ENCODE measurements at places on chromosomes 6 and 20. TPM values are rescaled to one million over a fixed set of nuclear protein-coding genes. Genes with fewer than 3 reads are reported as not detected.

PACRG gene
- total RNA-seq, result 0.14 TPM

RIPPLY2 gene
- not detected for total RNA-seq

DNA sequence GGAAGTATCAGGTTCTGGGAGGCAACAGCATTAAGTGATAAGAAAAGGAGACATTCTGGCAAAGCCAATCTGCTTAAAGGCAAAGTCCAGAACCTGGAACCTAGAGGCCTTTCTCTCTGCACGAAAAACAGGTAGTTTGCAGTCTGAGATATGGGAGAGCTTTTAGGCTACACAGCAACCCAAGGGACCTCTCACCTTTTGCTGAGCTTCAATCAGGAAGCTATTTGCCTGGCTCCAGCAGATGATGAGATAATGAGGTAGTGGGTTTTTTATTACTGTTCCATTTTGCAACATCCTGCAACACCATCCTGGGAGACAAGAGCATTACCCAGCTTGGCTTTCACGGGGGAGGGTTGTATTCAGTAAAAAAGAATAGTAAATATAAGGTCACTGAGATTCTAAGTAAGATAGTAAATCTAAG, 143.1 kb downstream of the ADGRG6 start:
- no peak for DNase-seq

DNA sequence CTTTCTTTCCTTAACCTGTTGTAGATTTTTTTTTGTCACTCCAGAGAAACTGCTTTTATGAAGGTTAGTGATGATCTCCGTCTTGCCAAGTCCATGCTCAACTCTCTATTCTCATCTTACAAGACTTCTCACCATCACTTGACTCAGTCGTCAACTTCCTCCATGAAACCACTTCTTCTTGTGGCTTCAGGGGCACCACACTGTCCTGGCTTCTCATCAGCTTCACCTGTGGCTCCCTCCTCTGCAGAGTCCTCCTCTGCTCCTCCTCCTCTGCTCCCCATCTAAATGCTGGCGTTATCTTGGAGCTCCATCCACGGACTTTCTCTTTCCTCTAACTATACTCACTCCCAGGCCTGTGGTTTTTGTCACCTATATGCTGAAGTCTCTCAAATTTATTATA, 187.5 kb downstream of the BACH2 start:
- DNase-seq, result no peak

- DNase-seq, result no peak
Measured at GRCh38 chr6:15526212-15526701, 136.6 kb downstream of the DTNBP1 start.

DNA sequence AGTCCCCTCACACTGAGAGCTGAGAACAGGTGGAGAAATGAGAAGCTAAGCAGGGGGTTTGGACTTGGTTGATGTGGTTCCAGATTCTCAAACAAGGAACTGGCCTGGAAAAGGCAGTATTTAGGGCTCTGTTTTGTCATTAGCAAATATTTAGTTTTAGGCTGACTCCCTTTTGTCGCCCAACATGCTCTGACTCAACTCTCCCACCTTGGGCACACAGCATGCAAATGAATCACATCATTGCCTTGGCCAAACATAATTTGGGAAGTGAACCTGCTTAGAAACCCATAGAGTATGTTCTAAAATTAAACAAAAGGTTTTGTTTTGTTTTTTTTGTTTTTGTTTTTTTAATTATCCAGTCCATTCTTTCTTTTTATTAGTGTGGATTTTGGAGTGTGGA, 9.5 kb upstream of the UQCC2 start:
- no peak for DNase-seq

DNA sequence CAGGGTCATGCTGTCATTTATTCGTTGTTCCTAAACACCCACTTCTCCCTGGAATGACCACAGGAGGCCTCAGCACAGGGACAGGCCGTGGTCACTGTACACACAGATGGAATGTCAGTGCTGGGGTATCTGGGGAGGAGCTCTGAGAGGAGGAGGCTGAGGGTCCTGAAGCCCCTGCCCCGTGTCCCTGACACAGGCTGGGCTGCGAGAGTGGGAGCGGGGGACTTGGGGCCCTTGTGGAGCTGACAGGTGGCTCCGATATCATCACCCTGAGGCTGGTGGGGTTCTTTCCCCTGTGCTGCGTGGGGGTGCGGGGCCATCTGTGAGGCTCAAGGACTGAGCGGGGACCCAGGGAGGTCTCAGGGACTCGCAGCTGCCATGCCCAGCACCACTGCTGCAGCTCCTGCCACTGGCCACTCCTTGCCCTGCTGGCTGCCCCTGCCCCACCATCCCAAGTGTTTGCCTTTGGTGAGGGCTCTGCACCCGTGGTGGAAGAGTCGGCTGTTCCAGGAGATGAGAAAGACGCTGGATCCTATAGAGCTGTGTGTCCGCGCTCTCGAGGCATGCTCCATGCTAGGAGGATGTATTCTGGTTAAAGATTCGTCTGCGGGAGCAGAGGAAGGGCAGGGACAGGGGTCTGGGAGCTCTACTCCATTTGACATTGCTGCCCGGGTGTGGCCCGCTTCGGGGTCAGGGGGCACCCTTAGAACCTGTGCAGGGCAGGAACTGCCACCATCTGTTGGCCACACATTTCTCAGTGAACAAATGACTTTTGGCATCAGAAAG, 18.9 kb downstream of the NPEPL1 start:
- DNase-seq, result peak; percentile 45

PSORS1C1 gene
- 1.9 TPM for total RNA-seq

DNA sequence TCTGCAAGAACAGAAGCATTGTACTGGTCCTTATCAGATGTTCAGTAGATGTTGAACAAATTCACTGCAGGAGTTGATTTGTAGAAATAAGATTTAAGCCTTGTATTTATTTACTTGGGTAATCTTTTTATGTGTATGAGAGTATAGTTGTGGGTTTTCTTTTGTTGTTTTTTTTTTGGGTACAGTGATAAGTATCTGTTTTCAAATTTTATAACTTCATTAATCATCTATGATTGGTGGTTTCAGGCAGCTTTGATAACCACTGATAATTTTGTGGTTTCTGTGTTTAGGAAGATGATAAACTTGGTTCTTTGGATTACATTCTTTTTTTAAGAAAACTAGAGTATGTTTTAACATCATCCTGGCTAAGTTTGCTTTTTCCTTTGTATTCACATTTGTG, 2.8 kb downstream of the AFDN start:
- no peak for DNase-seq

DNA sequence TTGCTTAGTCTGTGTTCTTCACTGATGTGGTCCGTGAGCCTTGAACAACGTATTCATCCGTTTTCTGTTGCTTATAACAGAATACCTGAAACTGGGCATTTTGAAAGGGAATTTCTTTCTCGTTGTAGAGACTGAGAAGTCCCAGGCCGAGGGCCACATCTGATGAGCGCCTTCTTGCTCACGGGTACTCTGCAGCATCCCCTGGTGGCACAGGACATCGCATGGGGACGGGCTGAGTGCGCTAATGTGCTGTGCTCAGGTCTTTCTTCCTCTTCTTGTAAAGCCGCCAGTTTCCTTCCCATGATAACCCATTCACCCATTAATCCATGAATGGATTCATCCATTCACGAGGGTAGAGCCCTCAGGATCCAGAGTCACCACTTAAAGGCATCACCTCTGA, 161.0 kb downstream of the NFATC2 start:
- peak; percentile 54 for DNase-seq

DNA sequence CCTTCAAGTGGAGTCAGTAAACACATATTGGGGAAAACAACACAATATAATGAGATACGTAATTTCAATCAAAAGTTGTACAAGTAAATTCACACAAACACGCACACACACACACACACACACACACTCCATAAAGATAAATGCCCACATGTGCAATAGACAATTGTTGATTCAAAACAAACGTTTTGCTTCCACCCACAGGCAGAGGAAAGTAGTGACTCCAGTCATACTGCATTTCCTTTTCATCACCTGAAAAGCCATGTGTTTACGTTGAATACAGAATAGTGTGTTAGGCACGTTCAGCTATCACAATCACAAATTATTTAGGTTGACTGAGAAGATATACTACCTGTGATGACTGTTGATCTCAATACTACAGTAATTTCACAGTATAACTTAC, 443.8 kb upstream of the MANEA start:
- no peak for DNase-seq

DNA sequence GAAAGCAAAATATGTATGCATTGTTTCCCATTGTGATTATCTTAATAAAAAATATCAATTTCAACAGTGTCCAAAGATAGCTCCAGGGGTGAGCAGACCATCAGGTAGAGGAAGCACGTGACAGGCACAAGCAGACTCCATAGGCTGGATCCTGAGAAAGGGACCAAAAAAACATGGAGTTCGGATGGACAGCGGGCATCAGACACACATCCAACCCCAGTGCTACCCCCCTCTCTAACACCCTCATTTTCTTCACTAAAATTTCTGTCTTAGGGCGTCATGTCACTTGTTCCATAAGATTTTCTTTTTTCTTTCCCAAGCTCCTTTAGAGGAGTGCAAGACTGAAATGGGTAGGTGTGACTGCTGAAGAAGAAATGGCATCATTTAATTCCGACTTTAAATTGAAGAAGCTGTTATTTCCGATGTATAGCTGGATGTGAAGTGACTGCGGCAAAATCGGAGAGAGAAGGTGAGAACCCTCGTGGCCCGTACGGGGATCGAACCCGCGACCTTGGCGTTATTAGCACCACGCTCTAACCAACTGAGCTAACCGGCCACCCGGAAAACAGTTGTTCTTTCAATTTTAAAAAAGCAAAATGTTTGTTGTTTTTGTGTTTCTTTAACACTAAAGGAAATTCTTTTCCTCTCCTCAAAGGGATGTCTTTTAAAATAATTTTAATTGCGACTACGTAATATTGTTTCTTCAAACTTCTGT, 10.3 kb upstream of the PRSS16 start:
- no peak for DNase-seq

DNA sequence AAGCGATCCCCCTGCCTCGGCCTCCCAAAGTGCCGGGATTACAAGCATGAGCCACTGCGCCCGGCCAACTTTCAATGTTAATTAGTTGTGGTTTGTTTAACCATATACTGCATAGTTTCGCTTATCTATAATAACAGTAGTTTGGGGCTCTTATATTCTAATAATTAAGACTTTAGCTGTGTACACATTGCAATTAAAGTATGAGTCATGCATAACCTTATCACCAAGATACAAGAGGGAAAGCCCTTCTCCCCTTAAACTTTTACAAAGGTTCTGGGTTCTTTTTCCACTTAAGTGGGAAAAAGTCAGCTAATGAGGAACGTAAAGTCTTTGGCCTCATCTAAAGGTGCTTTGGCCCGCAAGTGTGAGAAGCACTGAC, 3.2 kb upstream of the MCCD1 start:
- DNase-seq, result no peak

GRCh38 chr6:151773382-151773781, 34.1 kb upstream of the ESR1 start:
- DNase-seq, result no peak

PRRT1 gene
- total RNA-seq, result 3.6 TPM

BPIFB3 gene
- total RNA-seq, result not detected

DNA sequence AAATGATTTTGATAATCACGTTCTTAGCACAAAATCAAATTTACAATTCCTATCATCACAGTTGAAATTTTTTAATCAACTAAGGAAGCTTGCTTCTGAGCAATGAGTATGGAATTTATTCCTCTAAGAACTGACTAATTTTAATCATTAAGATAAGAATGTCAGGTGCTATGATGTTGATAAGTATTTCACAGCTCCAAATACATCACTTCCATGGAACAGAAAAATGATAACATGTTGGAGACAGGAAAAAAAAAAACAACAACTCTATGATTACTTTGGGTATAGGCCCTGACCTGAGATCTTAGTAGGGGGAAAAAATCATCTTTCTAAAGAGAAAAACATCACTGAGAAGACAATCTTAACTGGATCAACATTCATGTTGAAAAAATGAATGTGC, 89.4 kb upstream of the BMP2 start:
- DNase-seq, result no peak

- DNase-seq, result peak; percentile 90
Measured at GRCh38 chr6:26021001-26021349, 58.4 kb downstream of the TRIM38 start.

ADGB gene
- not detected for total RNA-seq

LRRC1 gene
- total RNA-seq, result 8.3 TPM

DNA sequence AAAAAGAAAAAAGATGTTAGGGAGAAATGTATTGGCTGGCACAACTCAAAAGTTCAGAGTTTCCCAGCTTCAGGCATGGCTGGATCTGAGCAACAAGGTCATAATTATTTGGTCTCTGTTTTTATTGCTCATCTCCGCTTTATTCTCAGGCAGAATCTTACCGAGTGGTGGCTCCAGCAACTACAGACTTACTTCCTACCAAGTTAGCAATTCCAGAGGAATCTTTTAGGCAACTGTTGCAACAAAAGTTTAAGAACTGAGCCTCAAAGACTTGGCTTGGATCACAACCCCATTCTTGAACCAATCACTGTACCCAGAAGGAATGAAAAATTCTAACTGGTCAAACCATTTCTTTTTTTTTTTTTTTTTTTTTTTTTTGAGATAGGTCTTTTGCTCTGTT, 35.5 kb upstream of the NCOA3 start:
- DNase-seq, result no peak

DNA sequence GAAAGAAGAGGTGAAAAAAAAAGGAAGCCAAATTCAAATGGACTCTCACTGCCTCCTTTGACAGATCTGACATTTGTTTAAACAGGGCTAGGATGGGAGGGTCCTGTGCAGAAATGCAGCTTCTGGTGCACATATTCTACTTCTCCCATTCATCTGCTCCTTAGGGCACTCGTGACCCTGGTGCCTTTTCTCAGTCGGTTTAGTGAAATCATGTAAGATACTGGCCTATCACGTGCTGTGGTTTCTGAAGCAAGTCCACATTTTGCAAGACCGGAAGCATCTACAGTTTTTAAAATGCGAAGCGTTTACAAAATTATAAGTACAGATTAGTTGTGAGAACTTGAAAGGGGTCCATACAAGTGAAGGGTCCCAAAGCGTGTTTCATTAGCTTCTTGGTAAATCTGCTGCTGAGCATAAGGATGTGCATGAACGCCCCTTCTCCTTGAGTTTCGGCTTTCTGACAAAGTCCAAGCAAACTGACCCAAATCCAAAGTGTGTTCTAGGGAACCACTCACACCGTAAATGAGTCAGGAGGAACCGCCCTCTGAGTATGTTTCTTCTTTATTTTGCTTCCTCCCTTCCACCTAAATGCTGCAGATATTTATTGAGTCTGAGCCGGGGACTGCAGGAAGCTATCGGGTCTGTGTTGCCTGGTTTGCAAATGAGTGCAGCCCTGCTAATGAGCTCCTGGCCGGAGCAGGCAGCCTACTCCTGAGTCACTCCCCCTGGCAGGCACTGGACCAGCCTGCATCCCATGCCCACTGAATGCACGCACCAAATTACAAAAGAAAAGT, 323.8 kb upstream of the JARID2 start:
- DNase-seq, result no peak

RPS21 gene
- 1,227 TPM for total RNA-seq

GRCh38 chr20:9363673-9364072, 150.7 kb upstream of the LAMP5 start:
- no peak for DNase-seq

- no peak for DNase-seq
Measured at GRCh38 chr6:63487103-63487813, 85.0 kb upstream of the LOC128125822 start.

Measured in posterior vena cava (tissue), 2 donors.